Activated CD4-positive, alpha-beta memory T cell treated with anti-CD3 and anti-CD28 coated beads for 36 hours (primary cell): ENCODE measurements at places on chromosomes 6 and 20.

- no peak for DNase-seq
Observed at GRCh38 chr6:16967470-16967817, 134.4 kb upstream of the STMND1 start.

DNA sequence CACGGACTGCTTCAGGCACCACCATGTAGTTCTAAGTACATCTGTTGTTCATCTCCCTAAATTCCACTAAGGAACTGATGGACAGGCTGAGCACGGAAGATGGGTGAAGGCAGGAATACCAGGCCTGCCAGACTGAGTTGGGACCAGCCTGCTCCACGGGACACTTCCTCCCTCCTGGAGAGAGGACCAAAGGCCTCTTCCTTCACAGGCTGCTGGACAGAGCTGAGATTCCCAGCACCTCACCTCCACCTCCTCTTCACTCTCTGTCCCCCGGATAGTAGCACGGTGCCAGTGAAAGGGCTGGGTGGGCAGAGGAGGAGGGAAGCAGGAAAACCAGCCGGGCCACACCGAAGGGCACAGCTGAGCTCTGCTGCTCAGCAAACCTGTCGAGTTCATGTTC lies 22.9 kb upstream of the TCFL5 start:
- DNase-seq: no peak

- no peak for DNase-seq
Observed at GRCh38 chr6:168959696-168960095, 293.9 kb downstream of the THBS2 start.

- no peak for DNase-seq
Observed at GRCh38 chr6:157605484-157605883, 217.6 kb upstream of the SNX9 start.

DNA sequence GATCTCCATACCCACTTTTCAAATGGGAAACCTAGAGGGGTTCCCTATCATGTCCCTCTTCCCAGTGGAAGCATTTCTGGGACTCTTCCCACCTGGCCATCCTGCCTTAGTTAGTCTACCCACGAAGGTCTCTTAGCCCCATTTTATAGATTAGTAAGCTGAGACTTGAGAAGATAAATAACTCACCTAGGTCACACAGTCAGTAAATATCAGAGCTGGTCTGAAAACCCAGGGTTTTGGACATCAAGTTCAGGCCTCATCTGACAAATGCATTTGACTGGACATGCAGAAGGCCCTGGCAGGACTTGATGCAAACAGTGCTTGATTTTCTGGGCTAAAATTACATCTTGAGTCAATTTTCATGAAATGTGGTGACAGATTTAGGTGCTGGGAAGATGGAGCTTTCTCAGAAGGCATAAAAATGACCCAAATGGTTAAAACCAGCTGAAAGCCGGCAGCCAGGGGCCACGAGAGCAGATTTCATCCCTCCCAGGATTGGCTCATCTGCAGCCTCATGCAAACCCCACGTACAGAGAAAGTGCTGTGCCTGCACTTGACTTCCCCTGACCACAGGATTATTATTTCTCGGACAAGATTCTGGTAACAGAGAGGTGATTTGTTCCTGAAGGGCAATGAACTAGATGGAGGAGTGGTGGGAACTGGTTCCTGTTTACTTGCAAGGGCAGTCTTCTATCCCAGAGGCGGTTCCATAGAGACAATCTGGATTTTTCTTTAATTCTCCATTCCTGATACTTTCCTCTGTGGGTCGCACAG lies 23.1 kb downstream of the CPNE5 start:
- no peak for DNase-seq

- DNase-seq: no peak
Observed at GRCh38 chr6:145254649-145255401, 480.5 kb downstream of the EPM2A start.

DNA sequence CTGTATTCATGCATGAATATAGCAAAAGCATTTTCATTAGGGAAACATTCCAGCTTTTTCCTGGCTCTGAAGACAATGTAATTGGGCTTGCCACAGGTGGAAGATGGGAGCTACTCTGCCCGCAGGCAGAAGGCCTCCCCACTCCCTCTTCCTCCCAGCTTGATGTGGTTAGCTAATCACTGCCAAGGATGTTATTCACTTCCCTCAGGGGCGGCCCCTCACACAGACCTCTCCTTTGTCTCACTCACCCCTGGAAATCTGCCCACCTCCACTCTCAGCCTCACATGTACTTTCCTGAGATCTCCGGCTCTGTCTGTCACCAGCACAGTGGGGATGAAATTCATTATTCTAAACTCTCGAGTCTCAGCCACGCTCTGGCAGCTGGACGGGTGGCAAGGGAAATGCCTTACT lies 100.7 kb downstream of the ANKRD60 start:
- peak; percentile 15 for DNase-seq

DNA sequence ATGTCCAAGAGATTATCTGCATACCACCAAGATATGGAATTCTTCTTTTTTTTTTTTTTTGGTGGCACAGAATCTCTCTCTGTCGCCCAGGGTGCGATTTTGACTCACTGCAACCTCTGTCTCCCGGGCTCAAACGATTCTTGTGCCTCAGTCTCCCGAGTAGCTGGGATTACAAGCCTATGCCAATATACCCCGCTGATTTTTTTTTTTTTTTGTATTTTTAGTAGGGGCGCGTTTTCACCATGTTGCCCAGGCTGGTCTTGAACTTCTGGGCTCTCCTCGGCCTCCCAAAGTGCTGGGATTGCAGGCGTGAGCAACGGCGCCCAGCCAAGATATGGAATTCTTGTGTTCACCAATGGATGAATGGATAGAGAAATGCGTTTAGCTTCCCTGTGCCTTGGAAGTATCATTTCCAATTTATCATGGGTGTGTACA lies 31.0 kb downstream of the POM121L2 start:
- DNase-seq: no peak

DNA sequence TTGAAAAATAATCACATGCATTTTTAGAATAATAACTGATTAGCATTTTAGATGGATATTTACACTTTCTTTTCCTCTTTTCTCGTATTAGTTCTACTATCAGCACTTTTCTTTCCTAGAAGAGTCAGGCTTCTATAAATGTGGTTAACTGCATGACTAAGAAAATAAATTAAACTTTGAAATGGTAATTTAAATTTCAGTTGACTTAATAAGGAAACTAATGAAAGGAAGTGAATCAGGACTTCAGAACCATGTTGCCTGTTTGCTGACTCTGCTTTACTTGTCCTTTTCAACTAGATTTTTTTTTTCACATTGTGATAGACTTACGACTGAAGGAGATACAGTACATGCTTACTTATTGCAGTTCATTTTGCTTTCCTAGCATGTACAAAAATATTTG lies 1258.2 kb upstream of the EYS start:
- DNase-seq: no peak

GRCh38 chr6:125858427-125859320 lies 67.9 kb downstream of the NCOA7 start:
- DNase-seq: peak; percentile 48

DNA sequence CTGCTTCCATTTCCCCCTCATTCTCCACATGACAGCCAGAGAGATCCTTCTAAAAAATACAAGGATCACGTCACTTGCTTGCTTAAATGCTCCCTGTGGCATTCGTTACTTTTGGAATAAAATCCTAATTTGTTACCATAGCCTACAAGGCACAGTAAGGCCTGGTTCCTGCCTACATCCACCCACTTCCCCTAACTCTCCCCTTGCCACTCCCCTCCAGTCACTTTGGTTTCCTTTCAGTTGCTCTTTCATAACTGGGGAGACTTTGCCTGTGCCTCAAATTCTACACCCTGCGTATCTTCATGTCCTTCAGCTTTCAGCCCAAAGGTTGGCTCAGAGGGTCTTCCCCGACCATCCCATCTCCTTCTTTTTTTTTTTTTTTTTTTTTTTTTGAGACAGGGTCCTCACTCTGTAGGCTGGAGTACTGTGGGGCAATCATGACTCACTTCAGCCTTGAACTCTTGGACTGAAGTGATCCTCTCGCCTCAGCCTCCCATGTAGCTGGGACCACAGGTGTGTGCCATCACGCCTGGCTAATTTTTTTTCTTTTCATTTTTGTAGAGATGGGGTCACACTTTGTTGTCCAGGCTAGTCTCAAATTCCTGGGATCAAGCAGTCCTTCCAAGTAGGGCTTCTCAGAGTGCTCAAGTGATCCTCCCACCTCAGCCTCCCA lies 12.5 kb downstream of the ID1 start:
- no peak for DNase-seq

- no peak for DNase-seq
Observed at GRCh38 chr20:16001286-16001685, 572.0 kb downstream of the KIF16B start.

DNA sequence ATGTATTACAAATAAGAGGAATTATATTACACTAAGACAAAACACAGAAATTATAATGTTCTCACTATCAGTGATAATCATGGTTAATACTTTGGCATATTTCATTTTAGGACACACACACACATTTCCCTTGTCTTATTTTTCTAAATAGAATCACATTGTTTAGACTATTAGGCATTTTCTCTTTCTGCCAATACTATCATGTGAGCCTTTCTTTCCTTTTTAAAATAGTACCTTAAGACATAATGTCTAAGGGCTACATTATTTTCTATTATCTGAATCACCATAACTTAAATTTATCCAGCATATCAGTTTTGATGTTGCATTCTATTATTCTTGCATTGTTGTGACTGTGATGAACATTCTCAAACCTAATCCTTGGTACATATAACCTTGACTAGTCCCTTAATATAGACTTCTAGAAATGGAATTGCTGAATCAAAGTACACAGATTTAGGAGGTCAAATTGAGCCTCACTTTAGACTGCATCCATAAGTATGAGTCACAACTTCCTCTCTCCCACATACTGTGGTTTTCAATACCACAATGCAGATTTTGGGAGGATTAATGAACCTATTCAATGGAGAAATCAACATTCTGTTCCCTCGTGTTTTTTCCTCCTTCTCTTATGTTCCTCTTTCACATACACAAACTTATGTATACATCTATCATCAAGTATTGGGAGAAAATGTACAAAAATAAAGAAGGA lies 212.6 kb downstream of the MOXD1 start:
- no peak for DNase-seq

DNA sequence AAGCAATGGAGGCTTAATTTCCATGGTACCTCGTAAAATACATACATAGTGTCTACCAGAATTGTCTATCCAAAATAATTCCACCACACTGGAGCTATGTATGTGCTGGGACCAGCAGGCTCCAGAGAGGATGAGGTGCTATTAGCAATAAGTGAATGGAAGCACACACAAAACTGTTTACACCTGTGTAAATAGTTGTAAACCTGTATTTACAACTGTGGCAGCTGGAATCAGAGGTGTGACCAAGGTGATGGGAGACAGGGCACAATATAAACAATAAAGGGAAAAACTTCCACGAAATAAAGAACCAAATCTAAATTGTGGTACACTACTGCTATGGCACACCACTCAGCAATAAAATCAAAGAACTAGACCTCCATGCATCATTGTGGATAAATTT lies 14.4 kb downstream of the RARS2 start:
- no peak for DNase-seq

GRCh38 chr20:56469077-56469449 lies 636 bp downstream of the RTF2 start:
- DNase-seq: no peak

GRCh38 chr6:3789018-3789895 lies 37.7 kb upstream of the PXDC1 start:
- no peak for DNase-seq

GRCh38 chr6:23081701-23082100 lies 512.3 kb downstream of the HDGFL1 start:
- DNase-seq: no peak

DNA sequence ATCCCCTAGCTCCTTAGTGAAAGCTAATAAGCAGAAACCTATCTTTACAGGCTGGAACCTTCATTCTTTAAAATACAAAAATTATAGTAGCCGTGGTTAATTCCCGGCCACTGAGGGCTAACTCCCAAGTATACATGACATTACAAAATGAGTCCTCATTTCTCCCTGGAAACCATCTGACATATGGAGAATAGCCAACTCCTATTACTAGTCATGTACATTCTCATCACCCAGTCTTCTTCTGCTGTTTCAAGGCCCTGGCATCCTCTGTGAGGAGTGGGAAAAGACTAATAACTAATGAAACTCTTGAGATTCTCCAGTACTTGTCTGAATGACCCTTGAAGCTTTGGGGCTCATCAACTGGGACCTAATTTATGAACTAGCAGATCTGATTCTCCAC lies 30.2 kb downstream of the CSNK2A1 start:
- no peak for DNase-seq

- DNase-seq: no peak
Observed at GRCh38 chr20:2341336-2341735, 39.4 kb upstream of the TGM6 start.

- DNase-seq: no peak
Observed at GRCh38 chr6:134772671-134773360, 177.1 kb downstream of the ALDH8A1 start.

- DNase-seq: peak; percentile 85
Observed at GRCh38 chr20:8131598-8132483, at the start of gene PLCB1. Gene PLCB1 (plus strand): TSS chr20:8132266. CDS start chr20:8132652, 386 bp downstream.

GRCh38 chr6:30470968-30471367 lies 18.3 kb upstream of the HLA-E start:
- no peak for DNase-seq

DNA sequence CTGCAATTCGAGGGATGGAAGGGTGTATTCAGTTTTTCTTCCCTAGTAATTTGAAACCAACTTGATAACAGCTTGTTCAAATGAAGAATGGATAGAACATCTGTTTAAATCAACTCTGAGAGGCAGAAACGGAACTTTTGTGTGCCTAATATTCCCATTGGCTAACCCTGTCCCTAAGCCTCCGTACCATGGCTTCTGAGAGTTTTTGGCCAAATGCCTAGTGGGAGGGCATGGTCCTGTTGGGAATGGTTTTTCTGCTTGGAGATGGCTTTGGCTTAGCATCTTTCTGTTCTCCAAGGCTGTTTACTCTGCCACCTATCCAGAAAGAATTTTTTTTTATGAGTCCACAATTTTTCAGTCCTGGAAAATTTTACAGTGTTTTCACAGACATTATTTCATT lies 126.7 kb upstream of the MLIP start:
- no peak for DNase-seq

DNA sequence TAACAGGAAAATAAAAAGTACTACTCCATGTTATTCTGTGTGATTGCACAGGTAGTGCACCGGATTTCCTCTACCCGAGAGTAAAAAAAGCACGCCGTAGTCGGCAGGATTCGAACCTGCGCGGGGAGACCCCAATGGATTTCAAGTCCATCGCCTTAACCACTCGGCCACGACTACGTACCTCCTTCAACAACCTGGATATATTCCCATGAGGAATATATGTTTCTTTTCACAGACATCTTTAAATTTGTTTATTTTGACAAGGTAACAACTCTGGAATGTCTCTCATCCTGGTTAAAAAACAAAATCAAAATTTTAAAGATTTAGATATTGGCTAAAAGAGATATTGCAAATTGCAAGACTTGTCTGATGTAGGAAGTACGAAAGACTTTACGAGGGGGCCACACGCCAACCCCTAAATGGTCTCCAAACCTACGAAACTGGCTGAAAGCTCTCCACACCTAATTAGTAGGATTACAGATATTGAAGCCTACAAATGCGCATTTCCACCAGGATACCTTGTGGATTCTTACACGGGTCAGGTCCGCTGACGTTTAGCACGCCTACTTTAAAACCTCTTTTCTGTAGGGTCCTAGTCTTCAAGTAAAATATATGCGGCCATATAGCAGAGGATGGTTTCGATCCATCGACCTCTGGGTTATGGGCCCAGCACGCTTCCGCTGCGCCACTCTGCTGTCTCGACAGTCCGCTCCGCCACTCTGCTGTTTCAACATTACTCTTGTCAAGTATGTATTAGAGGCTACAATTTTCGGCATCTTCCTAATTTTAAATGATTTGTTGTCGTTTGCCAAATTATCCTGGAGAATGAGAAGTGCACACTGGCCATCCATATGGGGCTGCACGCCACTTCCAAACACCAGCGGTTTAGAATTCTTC lies 52.2 kb upstream of the BTN3A2 start:
- DNase-seq: peak; percentile 89

- DNase-seq: no peak
Observed at GRCh38 chr6:97805596-97805995, 522.6 kb upstream of the MMS22L start.
